ENCODE measurements at places on chromosomes 6 and 20.

GRCh38 chr20:11401988-11402387 is 515.7 kb upstream of the BTBD3 start:
- DNase-seq, result no peak

DNA sequence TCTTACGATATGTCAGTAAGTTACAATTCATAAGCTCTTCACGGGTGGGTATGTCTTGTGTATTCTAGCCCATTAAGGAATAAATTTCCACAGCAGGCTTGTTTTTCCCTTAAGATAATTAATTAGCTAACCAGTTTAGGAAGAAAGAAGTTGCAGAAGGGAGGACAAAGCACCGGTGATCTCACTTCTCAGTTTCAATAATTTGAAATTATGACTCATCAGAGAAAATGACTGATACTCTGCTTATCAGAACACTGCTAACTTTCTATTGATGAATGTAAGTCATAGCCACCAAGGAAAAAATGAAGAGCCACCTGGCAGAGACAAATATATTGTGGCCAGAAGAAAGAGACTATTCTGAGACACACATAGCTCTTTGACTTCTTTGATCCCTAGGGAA is 35.0 kb upstream of the ENTPD6 start:
- no peak for DNase-seq

GRCh38 chr6:161225681-161226008 is 48.2 kb downstream of the AGPAT4 start:
- no peak for DNase-seq

DNA sequence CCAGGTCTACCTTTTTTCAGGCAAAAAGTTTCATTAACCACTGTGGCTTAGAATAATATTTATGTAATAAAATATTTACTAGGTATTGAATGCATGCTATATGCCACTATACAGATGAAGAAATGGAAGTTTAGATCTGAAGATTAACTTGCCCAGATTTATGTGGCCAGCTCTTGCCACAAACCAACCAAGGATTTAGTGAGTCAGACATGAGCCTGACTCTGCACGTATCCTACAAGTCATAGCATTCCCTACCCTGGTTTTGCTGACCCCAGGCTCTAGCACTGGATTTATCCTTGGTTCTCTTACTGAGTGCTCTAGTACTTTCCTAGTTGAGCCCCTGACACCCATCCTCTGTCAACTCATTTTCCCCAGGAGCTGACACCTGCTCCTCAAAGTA is 75.4 kb downstream of the ANKEF1 start:
- DNase-seq, result no peak

DNA sequence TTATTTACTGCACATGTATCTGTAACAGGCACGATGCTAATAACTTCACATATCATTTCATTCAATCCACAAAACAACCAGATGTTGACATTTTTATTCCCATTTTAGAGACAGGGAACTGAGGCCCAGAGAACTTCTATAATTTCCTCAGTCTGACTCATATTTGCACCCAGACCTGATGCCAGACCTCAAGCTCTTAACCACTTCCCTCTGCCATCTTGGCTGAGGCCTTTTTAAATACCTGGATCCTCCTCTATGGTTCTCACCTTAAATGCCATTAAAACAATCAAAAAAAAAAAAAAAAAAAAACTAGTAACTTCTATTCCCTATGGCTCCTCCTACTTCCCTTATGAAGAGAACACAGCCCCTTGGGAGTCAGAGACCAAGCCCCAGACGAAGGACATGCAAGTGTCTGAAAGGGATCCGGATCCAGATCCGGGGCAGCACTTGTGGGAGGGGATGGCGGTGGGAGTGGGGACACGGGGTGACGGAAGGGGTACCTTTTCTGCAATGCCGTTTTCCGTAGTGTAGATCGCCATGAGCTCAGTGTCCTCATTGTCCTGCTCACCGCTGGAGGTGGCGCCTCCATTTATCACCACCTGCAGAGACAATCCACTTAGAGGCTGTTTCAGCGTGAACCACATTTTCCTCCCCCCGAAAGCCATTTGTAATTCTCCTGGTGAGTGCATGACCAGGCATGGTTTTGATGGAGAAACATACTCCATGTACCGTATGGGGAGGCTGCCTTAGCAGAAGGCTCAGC is 88.7 kb downstream of the SLC23A2 start:
- DNase-seq, result no peak

- no peak for DNase-seq
These were observed 211.4 kb downstream of the ESR1 start for GRCh38 chr6:152018876-152019275.

DNA sequence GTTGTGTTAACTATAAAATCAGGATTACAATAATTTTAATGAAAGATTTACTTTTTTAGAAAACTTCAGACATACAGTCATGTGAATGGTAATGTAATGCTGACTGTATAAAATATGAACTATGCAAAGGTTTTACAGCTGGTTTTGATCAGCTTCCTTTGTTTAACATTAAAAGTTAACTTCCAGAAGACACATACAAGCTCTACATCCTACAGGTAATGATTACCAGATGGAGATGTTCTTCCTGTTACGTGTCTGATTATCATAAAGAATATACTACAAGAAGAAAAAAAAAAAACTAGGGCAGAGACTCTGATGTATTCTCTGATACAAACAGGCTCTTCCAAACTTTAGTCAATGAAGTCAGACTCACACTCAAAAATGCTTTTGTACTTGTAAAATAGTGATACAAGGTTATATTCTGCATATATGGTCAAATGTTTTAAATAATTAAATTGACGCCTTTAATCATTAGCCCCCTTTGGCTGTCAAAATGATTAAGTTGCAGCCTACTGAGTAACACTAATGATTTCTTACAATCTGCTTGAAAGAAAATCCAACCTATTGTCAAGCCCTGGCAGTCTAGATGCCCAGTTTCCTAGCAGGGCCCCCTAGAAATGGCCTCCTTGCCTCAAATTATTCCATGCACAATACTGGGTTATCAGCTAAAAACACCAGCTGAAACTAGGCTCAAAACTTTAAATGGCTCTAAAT is 251.8 kb upstream of the RUNX2 start:
- DNase-seq, result no peak

- DNase-seq, result no peak
These were observed 26.2 kb upstream of the FOXP4 start for GRCh38 chr6:41519745-41520699.

- DNase-seq, result no peak
These were observed 1531.1 kb downstream of the KHDRBS2 start for GRCh38 chr6:60754879-60755278.

- DNase-seq, result no peak
These were observed 123.3 kb upstream of the COL21A1 start for GRCh38 chr6:56370561-56371211.

GRCh38 chr6:36954262-36954931 is at the start of gene PI16:
Gene PI16 (plus strand): TSS chr6:36954738. CDS start chr6:36954761, 23 bp downstream.
- no peak for DNase-seq

DNA sequence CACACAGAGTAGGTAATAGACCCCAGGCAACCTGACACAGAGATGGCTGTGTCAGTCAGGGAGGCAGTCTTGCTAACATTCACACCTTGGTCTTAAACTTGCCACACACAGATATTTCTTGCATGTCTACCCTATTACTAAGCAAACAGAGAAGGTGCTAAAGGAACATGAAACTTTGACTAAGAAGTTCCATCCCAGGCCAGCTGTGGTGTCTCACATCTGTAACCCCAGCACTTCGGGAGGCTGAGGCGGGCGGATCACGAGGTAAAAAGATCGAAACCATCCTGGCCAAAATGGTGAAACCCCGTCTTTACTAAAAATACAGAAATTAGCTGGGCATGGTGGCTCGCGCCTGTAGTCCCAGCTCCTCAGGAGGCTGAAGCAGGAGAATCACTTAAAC is 222.4 kb upstream of the JARID2 start:
- DNase-seq, result no peak

GRCh38 chr20:45518282-45518681 is 2.9 kb upstream of the SPINT3 start:
- no peak for DNase-seq

- no peak for DNase-seq
These were observed 172.1 kb upstream of the RUNX2 start for GRCh38 chr6:45156075-45156474.

DNA sequence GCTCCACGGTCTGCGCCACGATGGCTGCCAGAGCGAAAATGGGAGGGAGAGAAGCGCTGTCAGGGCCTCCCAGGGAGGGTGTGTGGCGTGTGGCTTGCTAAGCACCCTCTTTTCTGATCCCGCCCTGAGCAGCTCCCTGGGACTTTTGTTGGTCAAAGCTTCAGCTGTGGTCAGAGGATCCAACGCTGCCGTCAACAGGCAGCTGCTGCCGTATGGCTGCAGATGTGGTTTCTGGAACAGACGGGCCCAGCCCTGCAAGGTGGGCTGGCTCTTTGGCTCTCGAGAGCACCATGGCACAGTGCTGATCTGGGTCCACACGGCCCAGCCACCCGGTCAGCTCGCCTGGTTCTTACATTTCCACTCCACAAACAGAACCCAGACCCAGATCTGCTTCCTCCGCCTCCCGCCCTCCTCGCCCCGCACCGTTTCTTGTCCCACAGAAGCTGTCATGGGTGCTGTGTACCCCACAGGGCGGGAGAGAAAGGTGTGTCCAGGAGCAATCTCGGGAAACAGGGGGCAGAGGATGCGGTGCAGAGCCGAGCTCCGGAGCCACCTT is 86.0 kb upstream of the BHLHE23 start:
- DNase-seq, result no peak

- DNase-seq, result no peak
These were observed 149.9 kb upstream of the SMLR1 start for GRCh38 chr6:130677312-130677711.

- no peak for DNase-seq
These were observed 257.7 kb upstream of the MARCKS start for GRCh38 chr6:113599444-113599843.

DNA sequence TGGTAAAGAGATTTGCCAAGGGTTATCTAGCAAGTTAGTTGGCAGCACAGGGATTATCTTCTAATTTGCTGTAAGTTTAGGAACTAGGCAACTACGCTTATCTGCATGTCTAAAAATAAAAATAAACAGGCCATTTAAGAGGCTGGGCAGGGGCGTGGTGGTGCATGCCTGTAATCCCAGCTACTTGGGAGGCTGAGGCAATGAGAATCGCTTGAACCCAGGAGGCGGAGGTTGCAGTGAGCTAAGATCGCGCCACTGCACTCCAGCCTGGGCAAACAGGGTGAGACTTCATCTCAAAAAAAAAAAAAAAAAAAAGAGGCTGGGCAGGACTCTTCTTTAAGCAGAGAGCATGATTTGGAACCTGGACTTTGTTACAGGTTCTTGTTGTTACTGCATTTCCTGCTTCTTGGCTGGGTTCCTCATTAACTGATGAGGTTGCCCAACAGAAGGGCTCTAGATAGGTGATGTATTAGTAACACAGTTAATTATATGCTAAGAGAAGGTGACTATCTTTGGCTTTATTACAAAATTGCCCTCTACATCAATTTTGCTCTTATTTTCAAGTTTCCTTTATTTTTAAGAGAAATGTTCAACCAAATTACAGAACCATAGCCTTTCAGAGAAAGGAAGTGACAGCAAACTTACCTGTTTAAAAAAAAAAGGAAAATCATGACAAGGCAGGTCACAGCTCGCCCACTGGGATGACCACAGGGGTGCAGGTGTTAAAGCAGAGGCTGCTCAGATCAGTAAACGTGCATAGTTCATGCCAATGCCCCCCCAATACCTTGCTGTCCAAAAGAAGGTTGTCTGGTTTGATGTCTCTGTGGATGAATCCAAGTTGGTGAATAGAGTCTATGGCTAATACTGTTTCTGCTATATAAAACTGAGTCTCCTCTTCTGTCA is 32.5 kb downstream of the STK38 start:
- no peak for DNase-seq

GRCh38 chr6:30450909-30451841 is 38.1 kb upstream of the HLA-E start:
- no peak for DNase-seq

GRCh38 chr20:41118632-41119031 is 18.7 kb upstream of the PLCG1 start:
- no peak for DNase-seq

DNA sequence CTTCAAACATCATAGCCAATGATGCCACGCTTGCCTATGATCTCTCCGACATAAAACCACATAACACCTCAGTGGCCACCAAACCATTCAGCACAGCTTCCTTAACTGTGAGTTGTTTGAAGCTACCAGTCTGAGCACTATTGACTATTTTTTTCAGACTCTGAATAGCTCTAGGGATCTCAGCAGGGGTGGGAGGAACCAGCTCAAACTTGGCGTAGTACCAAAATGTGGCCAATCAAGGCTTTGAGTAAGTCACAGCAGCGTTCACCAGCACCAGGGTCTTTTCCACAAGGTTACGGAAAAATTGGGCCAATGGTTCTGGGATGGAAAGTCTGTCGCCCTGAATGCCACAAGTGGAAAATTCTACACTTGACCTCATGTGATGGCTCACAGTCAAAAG is 70.6 kb downstream of the SMPDL3A start:
- no peak for DNase-seq

GRCh38 chr20:29079769-29080690 is 2177.4 kb upstream of the DEFB115 start:
- no peak for DNase-seq

GRCh38 chr20:1776681-1777475 is 118.3 kb upstream of the SIRPA start:
- DNase-seq, result peak; percentile 45

DNA sequence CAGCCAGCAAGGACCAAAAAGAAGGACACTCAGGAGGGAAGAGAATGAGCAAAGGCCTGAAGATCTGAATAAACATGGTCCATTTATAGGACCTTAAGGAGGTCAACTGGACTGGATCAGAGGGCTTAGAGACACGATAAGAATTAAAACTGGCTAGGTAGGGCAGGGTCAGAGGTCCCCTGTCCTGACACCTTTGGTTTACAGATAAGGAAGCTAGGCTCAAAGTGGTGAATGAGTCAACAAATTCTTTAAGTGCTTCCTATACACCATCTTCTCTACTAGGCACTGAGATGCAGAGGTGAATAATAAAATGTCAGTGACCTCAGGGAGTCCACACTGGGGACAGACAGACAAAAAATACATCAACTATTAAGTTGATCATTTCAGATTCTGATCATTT is 70.3 kb downstream of the HIVEP2 start:
- no peak for DNase-seq

DNA sequence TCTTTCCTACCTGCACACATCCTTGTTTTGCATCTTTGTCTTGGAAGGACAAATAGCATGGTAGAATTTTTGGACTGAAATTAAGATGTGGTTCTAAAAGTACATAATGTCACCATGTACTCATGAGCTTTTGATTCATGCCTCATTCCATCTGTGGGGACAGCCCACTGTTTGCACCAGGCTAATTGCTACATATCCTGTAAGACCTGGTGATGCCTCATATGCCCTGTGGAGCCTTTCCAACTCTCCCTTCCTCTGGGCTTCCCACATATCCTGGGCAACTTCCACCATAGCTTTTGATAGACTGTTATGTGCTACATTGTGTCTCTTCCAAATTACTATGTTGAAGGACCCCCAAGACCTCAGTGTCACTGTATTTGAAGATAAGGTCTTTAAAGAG is 213.6 kb upstream of the PREP start:
- DNase-seq, result no peak

DNA sequence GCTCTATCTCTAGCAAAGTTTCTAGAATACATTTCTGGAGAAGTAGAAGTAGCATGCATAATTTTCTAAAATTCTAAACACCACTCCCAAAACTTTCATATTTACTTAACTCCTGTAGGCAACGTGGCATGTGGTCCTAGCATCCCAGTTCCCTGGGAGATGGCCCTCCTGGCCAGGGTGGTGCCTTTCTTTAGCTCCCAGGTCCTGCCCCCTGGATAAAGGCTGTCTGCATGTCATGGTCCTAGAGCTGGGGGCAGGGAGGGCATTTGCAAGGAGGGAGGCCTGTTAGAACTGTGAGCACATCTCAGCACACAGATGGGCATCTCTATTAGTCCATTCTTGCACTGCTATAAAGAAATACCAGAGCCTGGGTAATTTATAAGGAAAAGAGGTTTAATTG is 485.6 kb upstream of the SULF2 start:
- DNase-seq, result no peak

Measured in NCI-H2107 (cell line).